Skin of body (tissue), 3 donors: ENCODE measurements at places on chromosomes 7 and 10. TPM values are rescaled to one million over a fixed set of nuclear protein-coding genes. Genes with fewer than 3 reads are reported as not detected.
A peak's percentile ranks its signal among the peaks of the same experiment; 100 is the strongest.

GRCh38 chr10:127176649-127177048, 19.7 kb downstream of the INSYN2A start:
- no peak for DNase-seq

DNA sequence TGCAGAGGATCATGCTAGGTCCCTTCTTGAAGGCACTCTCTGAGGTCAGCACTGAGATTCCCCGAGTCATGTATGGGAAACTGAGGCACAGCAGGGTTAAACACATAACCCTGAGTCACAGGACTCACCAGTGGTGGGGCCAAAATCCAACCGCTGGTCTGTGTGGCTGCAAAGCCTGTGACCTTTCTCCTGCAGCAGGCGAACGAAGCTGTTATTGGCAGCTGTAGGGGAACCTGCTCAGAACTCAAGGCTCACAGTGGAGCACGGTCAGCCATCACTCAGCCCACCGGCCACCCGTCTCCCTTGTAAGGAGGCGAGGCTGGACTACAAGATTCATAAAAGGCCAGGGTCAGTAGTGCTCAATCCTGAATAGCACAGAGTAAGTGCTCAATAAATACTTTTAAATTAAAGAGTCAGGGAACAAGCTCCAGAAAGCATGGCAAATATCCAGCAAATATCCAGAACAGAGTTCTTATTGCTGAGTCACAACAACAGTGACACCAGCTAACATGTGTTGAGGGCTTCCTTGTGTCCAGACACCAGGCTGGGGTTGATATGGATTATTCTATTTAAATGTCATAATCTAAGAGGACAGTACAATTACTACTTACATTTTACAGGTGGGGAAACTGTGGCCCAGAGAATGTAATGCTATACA, 34.9 kb downstream of the CHST15 start:
- DNase-seq = no peak

DNA sequence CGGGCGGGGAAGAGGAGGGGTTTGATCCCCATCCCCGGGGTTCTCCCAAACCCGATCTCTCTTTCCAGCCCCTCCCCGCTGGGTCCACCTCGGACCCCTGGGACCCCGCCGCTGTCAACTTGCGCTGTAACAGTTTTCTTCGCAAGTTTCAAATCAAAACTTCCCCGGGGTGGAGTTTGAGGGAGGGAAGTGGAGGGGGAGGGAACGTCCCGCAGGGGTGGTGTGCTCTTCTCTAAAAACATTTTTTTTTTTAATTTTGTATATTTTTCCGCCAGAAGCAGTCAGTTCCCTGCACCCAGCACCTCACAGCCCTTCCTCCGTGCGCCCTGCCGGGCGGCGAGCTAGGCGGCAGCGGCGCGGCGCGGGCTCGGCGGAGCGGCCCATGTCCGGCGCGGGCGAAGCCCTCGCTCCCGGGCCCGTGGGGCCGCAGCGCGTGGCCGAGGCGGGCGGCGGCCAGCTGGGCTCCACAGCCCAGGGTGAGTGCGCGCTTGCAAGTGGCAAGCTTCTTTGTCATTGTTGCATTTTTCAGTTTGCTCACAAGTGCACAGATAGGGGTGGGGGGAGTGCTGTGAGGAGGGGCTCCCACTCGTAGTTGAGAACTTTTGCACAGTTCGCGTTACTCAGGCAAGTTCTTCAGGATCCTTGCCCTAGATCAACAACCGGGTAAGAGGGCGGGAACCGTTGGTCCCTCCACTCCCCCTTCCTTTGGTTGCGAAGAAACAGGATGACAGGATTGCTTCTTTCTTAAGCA, 933 bp downstream of the MDFIC start:
- DNase-seq = peak; percentile 65

- peak; percentile 40 for DNase-seq
These were observed 14.7 kb upstream of the CAMK2G start for GRCh38 chr10:73889014-73889413.

GRCh38 chr10:75211007-75211691, 553 bp downstream of the VDAC2 start:
- peak; percentile 10 for DNase-seq

DNA sequence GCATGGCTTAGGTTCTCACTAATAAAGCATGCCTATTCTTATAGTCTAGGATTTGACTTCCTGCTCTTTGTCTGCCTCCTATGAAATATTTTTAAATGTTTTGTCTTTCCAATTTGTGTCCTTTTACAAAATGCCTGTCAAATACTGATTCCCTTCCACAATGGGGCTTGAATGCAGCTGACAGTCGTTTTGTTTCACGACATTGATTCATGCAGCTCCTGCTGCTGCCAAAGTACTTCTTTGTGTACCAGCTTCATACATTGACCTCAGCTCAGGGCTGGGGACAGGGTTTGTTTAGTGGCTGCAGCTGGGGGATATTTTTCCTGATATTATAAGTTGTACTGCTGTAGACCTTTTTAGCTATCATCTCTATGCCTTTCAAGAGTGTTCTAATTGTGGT, 371.9 kb upstream of the CHRM2 start:
- no peak for DNase-seq

GRCh38 chr7:67764289-67764688, 767.7 kb downstream of the TYW1 start:
- DNase-seq = no peak

- DNase-seq = no peak
These were observed 279.5 kb upstream of the AKR1E2 start for GRCh38 chr10:4546500-4546899.

DNA sequence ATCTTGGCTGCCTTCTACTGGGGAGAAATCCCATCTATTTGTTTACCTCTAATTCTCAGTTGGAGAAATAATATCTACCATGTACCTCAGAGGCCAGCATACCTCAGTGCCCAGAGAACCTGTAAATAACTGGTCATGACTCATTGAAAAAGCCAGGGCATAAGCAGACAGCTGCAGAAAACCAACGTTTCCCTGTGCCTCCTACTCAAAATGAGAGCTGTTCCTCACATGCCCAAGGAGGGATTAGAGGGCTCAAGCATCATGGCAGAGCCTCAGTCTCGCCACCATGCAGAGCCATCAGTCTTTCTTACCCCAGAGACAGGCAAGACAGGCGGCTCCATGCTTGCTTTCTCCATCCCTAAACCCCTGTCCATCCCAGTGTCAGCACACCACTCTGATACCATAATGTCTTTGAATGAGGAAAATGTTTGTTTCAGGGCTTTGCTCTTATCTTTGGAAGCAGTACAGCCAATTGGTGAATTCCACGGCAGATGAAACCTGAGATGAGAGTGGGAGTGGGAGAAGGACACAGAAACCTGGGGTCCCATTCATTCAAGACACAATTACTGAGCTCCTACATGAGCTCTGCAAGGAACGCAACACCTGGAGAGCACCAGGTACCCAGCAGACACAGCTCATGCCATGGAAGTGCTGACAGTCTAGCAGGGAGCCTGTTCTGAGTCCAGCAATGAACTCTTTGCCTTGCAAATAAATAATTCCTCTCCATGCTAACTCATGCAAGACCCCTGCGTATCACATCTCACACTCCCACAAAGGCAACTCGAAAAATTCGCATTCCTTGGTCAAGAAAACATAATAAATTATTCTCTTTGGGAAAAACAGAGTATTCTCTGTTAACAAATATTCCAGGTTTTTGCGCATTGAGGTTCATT, 21.1 kb downstream of the PON1 start:
- DNase-seq = no peak

GRCh38 chr7:20513897-20514296, 101.6 kb upstream of the ABCB5 start:
- DNase-seq = no peak

GRCh38 chr10:89494068-89494467, 41.3 kb downstream of the SLC16A12 start:
- peak; percentile 78 for DNase-seq

GRCh38 chr10:19915125-19915524, 98.9 kb downstream of the PLXDC2 start:
- no peak for DNase-seq

Gene RTKN2
- 6.5 TPM for total RNA-seq

Gene CRHR2
- total RNA-seq = 0.20 TPM

GRCh38 chr10:73873142-73873837, 1.1 kb downstream of the CAMK2G start:
- DNase-seq = no peak

DNA sequence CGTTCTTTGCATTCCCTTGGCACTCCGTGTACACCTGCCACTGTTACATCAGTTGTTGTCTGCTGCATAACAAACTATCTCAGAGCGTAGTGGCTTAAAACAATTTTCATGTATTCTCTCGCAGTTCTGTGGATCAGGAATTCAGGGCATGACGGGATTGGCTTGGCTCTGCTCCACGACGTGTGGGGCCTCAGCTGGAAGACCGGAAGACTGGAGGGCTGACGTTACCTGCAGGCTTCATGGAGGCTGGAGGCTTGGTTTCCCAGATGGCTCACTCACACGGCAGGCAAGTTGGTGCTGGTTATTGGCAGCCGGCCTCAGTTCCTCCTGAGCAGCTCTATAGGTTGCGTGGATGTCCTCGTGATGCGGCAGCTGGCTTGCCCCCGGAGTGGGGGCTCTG, 25.5 kb downstream of the NYAP1 start:
- DNase-seq = peak; percentile 68

Gene ACTL6B
- not detected for total RNA-seq

Gene ZNF485
- total RNA-seq = 3.8 TPM

DNA sequence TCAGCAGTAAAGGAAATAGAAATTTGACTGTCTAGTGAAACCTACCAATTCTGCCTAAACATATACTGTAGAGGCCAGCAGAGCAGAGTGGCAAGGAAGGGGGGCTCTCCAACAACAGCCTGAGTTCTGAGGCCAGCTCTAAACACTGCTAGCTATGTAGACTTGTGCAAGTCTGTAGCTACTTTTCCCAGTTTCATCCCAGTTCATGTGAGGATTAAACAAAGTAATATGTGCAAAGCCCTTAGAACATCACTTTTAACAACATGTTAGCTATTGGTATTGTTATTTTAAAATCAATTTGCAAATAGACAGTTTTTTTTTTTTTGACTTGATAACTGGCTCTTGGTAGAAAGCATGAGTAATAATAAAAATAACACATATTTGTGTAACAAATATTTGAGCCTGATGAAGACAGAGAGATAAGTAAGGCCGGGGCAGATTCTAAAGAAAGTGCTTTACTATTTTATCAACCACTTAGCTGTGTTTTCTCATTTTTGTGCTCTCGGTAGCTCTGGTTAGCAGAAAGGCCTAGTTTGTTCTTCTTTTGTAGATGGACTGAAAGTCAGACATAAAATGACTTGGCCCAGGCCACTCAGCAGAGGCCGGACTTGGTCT, 9.3 kb downstream of the CHST12 start:
- DNase-seq = no peak
